Inflammatory macrophage treated with lipopolysaccharide for 1 hour (primary cell): ENCODE measurements at places on chromosomes 7 and 10.

DNA sequence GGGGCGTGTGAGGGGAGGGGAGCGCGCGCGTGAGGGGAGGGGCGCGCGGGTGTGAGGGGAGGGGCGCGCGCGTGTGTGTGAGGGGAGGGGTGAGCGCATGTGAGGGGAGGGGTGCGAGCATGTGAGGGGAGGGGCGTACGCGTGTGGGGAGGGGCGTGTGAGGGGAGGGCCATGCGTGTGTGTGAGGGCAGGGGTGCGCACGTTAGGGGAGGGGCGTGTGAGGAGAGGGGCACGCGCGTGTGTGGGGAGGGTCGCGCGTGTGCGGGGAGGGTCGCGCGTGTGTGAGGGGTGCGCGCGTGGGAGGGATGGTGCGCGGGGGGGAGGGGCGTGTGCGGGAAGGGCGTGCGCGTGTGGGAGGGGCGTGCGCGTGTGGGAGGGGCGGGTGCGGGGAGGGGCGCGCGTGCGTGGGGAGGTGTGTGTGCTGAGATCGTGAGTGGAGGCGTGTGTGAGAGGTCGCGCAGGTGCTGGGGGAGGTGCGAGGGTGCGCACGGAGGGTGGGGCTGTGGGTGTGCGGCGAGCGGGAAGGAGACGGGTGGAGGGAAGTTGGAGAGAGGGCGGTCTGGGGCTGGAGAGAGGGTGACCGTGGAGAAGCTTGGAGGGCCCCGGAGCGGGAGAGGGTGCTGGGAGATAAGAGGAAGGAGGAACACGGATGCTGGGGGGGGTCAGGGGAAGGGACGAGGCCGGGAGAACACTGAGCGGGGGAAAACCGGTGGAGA lies 19.7 kb downstream of the MXI1 start:
- no peak for DNase-seq

DNA sequence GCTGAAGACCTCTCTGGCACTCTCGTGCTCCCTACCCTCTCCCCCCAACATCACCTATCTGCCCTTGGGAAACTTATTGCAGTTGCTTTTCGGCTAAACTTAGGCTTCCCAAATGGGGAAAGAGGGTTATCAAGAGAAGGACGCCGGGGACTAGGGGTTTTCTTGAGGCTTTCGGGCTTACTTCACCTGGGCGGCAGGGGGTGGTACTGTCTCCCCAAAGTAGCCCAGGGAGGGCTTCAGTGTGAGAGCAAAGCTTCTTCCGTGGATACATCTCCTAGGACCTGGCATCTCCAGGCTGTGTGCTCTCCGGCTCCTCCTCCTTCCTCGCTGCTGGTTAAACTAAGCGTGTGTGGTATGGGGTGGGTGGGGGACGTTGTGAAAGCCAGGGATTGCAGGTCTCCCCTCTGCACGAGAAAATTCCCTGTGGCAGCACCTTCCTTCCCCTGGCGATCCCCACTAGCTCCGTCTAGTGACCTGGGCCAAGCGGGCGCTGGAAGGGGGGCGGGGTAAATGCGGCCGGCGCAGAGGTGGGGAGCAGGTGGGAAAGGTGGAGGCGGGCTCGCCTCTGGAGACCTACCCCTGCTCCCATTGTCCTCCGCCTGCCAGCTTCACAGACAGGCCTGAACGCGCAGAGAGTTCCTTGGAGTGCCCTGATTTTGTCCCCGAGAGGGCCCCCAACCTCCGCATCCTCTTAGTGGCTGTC lies 1.1 kb downstream of the PLXDC2 start:
- peak; percentile 66 for DNase-seq

DNA sequence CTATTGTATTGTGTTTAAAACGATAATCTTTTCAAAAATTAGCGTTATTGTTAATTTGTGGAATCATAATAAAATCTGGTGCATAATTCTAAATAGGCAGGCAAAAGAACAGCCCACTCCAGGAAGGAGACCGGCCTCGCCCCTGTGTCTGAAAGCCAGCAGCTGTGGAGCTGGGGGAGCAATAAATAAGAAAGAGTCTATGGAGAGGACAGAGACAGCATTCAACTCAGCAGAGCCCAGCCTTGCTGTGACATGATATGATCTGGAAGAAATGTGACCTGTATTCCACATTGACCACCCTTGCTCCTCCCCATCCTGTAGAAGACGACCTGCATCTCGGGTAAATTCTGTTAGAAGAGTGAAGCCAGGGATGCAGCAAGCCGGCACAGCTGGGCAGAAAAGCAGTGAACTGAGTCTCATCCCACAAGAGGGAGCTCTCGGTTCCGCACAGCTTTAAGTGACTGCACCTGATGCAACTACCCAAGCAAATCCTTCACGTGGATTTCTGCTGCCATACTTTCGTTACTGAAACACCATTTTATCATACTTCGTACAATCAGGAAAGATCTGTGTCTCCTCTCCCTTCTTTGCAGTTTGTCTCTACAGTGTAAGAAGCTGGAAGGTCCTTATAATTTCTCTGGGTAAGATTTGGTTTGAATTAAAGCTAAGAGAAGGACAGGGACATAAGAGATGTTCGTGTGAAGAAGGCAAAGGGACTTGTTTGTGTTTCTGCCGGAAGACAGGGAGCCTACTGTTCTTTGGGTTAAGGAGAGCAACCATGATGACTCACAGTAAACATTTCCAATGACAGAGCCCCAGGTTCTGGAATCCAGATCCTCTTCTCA lies 427.1 kb downstream of the GPAM start:
- no peak for DNase-seq

DNA sequence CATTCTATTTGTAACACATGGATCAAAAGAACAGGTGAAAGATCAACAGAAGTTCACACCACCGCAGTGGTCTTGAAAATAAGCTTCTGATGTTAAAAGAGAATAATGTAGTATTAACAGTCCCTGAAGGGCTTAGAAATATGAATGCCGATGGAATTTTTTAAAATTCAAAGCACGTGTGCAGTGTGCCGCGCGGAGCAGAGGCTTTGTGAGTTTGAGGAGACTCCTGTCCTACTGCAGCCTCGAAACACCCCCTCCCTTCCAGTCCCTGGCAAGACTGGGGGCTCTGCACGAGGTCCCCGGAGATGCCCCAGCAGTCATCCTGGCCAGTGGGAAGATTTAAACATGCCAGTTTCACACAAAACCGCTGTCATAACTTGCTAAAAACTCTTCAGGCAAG lies 196.6 kb downstream of the DIP2C start:
- DNase-seq, result no peak

GRCh38 chr7:92881091-92881485 lies 44.7 kb upstream of the CDK6 start:
- DNase-seq, result no peak

DNA sequence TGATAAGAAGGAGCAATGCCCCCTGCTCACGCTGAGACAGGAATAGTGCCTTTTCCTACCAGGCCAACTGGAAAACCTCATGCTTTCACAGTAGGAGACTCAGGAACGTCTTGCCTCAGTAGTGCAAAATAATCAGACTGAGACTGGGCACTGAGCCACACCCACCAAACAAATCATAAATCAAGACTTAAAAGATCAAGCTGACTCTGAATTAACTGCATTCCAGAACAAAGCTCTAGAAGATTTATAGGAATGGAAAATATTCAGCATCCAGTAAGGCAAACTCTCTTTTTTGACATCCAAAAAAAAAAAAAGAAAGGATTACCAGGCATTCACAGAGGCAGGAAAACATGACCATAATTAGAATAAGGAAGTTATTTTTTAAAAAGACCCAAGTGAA lies 30.5 kb upstream of the SLC18A3 start:
- no peak for DNase-seq

GRCh38 chr10:129307141-129307540 lies 159.9 kb upstream of the MGMT start:
- no peak for DNase-seq

DNA sequence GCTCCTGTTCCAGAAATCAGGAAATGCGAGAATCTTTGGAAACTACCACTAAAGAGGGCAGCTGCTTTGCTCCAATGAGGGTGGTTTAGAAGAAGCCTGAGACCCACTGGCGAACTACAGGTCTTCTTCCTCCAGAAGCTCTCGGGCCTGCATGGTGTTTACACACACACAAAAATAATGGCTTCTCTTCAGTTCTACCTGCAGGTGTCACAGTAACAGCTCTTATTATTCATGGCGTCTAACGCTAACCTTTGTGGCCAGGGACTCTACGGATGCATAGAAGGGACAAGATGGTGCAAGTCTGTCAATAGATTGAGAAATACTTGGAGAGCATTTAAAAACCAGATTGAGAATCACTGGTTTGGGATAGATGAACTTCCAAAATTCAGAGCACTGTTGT lies 22.4 kb downstream of the GPR141 start:
- DNase-seq, result no peak

- no peak for DNase-seq
Observed at GRCh38 chr7:44084701-44085100, 2.4 kb upstream of the POLM start.

DNA sequence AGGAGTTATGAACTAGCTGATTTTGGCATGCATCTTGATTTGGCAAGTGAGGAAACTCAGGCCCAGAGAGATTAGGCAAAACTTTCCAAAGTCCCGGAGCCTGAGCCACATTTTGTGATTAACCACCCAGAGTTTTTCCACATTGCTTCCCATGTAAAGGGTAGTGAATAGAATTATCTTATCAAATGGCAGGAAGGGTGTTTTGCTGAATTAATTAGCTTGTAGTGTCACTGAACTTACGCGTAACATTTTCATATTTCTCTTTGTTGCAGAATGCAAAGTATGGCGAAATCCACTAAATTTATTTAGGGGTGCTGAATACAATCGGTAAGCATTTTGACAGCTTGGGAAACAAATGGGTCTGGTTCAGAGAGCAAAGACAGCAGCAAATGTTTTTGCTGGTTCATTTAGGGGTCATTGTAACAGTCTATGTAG lies 176.2 kb downstream of the ST7 start:
- no peak for DNase-seq

DNA sequence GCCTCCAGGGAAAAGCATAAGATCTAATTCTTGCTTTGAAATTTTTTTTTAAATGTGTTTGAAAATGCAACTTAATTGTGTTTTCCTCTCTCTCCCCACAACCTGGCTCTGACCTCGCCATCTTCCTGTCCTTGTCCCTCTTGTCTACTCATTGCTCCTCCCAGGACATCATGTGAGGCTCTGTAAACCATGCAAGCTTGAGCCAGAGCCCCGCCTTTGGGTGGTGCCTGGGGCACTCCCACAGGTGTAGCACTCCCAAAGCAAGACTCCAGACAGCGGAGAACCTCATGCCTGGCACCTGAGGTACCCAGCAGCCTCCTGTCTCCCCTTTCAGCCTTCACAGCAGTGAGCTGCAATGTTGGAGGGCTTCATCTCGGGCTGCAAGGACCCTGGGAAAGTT lies 9.8 kb upstream of the CDHR1 start:
- no peak for DNase-seq

DNA sequence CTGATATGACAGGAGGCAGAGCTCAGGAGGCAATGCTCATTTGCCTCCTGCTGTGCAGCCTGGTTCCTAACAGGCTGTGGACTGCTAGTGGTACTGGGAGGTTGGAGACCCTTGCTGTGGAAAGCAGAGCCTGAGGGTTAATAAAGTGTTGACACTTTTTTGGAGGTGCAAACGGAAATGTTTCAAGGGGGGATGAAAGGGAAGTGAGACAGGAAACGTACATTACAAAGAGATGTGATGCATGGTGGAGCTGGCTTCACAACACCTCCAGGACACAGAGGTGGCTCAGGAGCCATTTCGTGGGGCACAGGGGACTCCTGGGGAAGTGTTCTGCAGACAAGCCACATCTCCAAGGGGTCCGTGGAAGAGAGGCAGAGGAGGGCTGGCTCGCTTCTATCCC lies 137.6 kb upstream of the SVIL start:
- DNase-seq, result no peak

GRCh38 chr10:12635127-12635541 lies 285.8 kb downstream of the CAMK1D start:
- no peak for DNase-seq

- no peak for DNase-seq
Observed at GRCh38 chr10:13845897-13846296, 259.1 kb downstream of the PRPF18 start.

DNA sequence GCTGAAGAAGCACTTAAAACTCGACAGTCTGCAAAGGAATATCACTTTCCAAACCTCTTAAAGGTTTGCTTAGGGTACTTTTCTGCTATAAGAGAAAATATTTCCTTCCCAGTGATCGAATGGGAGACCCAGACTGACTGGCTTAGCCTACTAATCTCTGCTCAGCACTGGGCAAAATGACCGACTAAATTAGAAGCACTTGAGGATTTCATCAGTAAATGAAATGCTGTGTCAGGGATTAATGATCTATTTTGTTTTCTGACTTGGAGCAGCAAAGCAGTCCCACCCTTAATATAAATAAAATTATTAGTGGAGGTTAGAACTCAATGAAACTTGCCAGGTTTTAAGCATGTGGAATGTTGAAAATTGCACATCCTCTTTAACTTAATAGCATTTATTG lies 411.6 kb downstream of the NEBL start:
- no peak for DNase-seq

GRCh38 chr7:66430164-66430545 lies 198.5 kb upstream of the KCTD7 start:
- DNase-seq, result no peak
